RWPE1 (cell line): ENCODE measurements at places on chromosomes 2 and 18.

DNA sequence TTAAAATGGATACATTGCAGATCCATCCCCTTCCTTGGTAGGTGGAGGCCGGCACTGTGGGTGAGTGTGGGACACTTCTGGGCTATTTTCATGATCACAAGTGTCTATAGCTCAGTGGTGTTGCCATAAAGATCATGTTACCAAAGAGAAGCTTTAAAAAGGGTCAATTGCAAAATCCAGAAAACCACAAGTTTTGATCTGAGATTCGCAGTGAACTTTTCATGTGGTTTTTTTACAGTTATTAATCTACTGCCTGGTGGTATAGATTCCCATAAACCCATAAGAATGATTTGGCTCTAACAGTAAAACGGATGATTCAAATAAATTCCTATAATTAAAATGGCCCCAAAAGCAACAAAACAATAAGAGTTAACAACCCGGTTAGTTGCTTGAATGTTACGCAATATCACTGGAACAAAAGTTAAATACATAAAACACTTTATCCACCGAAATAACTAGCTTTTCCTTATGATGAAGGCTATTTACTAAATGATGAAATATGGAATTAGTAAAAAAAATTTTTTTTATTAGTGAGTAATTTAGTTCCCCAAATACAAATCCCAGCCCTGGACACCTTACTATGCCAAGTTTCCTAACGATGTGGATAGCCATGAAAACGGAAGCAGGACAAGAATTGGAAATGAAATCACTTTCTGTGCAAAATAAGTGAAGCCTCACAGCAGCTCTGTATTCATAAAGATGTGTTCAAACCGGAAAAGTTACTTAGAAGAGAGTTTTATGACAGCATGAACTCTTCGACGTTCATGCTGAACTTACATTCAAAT, 95.6 kb upstream of the THOC1 start:
- DNase-seq: no peak

DNA sequence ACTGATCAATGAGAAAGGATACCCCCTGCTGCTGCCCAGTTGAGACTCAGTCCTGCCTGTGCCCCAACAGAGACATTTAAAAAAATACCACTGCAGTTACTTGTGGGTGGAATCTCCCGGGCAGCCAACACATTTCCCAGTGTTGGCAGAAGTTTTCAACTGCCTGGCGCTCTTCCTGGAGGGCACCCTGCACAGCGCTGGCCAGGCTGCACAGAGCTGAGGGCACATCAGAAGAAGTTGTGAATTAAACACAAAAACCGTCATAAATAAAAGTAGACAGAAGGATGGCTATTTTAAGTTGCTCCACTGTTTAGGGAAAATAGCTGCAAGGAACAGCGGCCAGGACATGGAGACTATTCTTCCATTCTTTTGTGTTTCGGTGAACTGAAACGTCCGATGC, 110.2 kb upstream of the THOC1 start:
- DNase-seq: no peak

GRCh38 chr2:128646091-128646490, 327.4 kb upstream of the HS6ST1 start:
- DNase-seq: no peak

DNA sequence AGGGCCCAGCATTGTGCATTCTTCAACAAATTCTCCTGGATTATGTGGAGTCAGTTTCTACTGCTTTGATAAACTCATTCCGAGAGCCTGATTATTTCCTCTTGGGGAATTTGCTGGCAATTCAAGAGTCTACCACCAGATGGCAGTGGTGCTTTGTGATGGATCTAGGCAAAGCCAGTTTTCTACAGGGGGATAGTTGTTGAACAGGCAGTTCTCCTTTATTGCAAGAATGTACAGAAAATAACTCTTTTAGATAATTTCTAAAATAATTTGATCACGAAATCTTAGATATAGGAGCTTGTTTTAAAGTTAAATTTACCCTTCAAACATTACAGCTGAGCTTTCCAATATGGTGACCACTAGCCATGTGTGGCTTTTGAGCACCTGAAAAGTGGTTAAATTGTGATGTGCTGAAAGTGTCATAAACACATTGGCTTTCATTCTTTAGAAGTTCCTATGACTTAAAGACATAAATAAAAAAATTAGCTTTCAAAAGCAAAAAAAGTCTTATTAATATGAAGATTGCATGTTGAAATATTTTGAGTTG, 66.7 kb upstream of the HAAO start:
- DNase-seq: peak; percentile 63

DNA sequence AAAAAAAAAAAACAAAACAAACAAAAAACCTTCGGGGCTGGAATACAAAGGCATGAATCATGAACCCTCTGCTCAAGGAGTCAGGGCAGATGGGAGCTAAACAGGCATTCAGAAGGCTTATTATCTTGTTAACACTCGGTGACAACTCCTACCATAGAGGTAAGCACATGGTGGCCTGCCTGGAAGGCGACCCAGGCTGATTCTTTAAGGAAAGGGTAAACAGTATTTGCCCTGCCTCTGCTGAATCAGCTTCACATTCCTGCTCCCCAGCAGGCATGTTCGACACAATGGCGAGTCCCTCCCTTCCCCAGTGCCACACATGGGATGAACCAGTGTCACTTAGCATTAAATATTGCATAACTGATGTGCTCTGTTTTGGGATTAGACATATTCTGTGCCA, 191.9 kb downstream of the ARL4C start:
- peak; percentile 54 for DNase-seq

DNA sequence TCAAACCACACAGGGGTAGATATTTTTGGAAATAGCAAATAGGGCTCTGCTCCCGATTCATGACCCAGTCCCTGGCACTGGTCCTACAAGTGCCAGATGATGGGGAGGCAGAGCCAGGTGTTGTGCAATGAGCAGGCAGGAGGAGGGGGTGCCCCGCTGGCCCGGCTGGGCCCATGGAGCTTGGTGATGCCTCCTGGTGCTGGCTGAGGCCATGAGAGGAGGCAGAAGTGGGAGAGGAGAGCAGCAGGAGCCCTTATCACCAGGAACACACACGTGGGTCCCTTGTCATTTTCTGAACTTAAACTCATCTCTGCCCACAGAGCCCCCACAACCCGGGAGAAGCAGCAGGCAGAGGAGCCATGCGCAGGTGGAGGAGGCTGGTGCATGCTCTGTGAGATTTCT, 90.5 kb upstream of the MAPK4 start:
- no peak for DNase-seq

- no peak for DNase-seq
Observed at GRCh38 chr2:70716131-70716743, 51.8 kb downstream of the ADD2 start.

- no peak for DNase-seq
Observed at GRCh38 chr18:37450434-37451132, 115.0 kb downstream of the CELF4 start.

- peak; percentile 80 for DNase-seq
Observed at GRCh38 chr2:197813093-197813787, 8.8 kb downstream of the PLCL1 start.

DNA sequence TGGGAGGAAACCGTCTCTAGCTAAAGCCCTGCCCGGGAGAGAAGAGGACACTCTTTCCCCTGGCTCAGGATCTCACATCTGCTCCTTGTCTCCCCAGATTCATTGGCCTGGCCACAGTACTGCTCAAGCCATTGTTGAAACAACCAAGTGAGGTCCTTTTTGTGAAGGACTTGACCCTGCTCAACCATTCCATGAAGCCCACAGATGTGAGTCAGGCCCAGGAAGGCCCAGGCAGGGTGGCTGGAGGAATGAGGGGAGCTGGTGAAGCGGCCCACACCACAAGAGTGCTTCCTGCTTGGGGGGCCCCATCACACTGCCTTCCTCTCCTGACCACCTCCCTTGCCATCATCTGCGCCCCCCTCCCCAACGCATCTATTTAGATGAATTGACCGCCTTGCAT, 5.1 kb downstream of the FER1L5 start:
- no peak for DNase-seq

DNA sequence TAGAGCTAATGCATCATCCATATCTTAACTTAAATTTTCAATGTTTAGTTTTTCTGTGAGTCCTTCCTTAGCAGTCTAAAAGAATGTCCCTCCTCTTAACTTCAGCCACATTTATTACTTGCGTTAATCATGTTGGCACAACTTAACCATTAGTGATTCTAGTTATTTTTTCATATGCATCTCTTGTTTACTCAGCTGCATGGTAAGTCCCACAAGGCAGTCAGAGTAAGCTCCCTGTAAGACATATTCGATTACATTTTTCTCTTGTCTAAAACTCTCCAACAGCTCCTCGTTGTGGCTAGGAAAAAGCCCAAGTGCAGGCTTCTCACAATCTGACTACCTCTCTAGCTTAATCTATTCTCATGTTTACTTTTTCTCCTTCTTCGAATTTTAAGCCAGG, 2045.3 kb upstream of the PIK3C3 start:
- DNase-seq: no peak

DNA sequence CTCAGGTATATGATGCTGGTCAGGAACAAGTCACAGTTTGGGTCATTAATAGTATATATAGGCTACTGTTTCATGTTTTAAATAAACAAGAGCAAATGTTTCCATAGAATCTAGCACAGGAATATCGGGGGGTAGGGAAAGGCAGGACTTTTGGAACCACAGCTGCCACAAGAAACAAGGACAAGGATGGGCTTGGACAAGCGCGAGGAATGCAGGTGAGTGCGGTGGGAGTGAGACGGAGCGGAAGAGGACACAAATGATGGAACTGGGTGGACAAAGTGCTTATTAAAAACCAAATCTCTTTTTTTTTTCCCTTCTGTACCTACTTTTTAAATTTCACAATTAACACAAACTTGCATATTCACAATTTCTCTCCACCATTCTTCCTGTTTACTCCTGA, 49.1 kb downstream of the SNORC start:
- no peak for DNase-seq

DNA sequence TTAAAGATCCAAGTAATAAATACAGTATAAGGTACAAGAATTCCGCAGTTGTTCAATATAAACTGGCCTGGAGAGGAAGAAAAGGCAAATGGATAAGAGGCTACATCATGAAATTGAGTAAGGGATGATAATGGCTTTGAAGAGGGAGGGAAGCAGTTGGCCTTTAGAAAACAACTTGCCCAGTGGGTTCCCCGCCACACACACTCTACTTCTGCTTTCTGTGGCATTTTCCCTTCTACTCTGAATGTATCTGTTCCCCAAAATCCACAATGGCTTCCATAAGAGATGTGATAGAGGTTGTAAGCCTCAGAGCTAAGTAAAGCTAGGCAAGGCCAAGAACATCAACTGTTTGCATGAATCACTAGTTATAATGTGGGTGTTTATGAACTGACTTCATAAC, 221.3 kb downstream of the MBD2 start:
- DNase-seq: no peak

DNA sequence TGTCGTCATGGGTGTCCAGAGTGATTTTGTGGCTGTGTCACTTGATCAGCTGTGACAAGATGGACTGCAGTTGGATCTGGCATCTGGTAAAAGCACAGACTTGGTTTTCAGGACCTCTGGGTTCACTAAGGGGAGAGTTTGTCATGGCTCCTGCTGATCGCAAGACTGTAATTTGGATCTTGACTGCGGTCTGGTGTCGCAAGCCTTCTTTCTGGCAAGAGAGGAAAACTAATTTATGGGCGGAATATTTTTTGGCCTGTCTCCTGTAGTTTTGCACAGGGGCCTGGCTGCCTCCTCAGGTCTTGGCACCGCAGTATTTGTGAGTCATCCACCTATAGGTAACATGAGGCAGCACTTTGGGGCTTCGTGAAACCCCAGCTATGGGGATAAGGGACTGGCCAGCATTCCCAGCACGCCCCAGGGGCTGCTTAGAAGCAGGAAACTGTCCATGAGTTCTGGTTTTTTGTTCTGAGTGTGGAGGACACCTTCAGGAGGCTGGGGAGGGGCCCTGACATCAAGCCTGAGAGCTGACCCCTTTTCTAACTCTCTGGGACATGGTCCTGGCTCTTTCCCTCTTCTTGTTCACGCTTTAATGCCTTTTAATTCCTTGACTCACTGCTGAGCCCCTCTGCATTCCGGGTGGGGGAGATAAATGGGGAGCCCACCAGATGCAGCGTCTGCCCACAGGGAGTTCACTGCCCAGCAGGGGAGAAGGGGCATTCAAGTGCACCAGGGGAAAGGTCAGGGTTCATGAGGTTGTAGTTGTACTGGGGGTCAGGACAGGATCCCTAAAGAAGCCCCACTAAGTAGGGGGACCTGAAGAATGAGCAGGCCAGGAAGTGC, 12.2 kb downstream of the SH3BP4 start:
- DNase-seq: peak; percentile 78

GRCh38 chr2:236661762-236662110, 92.1 kb downstream of the ACKR3 start:
- no peak for DNase-seq

GRCh38 chr2:177970670-177971454, 101.7 kb downstream of the PDE11A start:
- no peak for DNase-seq

DNA sequence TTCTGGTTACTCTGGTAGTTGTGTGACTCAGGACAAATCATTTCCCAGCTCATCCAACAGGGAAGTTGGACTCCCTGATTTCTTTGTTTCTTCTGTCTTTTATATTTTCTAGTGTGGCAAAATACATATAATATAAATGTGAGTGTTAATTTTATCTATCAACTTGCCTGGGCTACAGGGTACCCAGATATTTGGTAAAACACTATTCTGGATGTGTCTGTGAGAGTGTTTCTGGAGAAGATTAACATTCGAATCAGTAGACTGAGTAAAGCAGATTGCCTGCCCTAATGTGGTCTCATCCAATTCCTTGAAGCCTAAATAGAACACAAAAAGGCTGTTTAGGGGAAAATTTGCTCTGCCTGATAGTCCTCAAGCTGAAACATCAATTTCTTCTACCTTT, 122.9 kb upstream of the STPG4 start:
- DNase-seq: no peak

- DNase-seq: no peak
Observed at GRCh38 chr2:235314371-235314930, 179.4 kb upstream of the AGAP1 start.

DNA sequence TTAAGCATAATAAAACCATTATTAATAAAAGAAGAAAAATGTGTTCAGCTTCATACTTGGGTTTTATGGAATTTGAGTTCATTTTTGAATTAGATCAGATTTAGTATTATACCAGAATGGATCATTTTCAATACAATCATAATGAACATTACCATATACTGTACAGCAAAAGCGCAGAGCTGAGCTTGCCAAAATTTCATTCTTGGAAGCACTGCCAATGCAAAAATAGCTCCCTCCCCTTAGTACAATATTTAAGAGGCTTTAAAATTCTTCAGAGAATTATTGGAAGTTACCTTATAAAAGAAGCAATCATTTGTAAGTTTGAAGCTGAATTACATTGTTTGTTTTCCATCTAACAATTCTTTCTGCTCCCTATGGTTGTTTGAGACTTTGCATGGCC, 938.1 kb upstream of the SLC39A10 start:
- DNase-seq: no peak
